Activated naive CD4-positive, alpha-beta T cell (primary cell): ENCODE measurements at places on chromosomes 16 and 17.
A peak's percentile ranks its signal among the peaks of the same experiment; 100 is the strongest.

DNA sequence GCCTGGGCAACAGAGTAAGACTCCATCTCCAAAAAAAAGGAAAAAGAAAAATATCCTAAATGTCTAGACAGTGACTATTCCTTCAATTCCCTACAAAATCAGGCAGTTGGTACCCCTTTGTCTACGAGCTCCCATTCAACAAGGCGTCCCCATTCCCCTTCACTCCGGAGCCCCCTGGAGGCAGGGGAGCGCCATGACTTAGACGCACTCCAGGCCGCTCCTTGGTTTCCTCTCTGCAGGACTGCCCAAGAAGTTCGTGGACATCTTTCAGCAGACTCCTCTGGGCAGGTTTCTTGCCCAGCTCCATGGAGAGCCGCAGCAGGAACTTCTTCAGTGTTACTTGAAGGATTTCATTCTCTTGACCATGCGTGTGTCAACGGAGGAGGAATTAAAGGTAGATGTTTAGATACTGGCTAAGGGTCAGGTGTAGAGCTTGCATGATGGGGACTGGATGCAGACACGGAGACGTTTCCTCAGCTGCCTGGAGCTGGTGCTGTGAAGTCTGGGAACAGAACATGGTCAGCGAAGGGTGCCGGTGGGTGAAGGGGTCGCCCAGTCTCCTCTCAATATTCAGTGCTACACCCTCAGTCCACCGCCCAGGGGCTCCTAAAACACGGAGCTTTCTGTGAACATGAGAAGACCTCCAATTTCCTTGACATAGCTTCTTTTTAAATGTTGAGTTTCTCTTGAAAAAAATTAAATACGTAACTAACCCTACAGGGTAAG lies 53.3 kb upstream of the ENDOV start:
- DNase-seq, result peak; percentile 12

DNA sequence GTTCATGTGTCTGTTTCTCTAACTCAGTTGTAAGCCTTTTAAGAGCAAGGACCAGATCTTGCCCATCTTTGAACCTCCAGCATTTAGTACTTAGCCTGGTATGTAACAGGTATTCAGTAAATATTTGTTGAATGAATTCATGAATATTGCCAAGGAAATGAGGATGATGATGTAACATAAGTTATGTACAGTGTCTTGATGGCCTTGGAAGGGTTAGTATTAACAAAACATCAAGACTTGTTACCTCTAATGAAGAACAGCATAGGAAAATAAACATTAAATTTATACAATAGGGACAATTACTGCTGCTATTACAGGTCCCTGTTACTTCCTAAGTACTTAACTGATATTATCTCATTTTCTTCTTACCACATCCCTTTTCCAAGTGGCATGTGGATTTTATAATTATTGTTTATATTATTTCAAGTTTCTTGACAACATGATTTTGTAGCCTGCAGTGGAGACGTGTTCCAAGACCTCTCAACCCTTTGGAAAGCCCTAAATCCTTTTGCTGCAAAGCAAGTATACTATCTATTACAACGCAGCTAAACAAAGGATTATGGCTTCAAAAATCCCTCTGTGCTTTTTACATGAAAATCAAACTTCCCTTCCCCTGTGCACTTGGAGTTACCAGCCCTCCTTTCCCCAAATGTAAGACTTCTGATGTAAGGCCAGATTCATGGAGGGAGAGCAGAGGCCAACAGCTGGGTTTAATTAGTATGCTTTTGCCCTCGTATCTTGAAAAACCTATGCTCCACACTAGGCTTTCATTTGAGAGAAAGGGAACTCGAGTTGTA lies 77.4 kb upstream of the SMIM36 start:
- no peak for DNase-seq

DNA sequence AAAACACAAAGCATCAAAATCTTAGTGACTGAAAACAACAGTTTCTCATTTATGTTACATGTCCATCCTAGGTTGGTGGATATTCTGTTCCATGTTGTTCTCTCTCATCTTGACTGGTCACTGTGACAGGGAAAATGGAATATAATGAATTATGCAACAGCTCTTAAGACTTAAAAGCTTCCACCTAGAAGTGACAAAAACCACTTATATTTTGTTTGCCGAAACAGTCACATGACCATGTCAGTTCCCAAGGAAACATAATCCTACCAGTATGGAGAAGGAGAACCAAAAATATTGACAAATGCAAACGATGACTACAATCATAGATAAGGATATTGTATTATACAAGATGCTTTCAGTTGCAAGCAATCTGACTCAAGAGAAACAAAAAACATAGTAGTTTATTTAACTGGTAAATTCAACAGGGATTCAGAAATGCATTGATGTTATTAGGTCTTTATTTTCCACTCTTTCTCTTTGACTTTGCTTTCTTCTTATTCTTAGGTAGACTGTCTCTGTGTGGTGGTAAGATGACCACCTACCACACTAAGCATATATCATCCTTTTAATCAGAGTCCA lies 103.8 kb downstream of the SSH2 start:
- DNase-seq, result no peak

DNA sequence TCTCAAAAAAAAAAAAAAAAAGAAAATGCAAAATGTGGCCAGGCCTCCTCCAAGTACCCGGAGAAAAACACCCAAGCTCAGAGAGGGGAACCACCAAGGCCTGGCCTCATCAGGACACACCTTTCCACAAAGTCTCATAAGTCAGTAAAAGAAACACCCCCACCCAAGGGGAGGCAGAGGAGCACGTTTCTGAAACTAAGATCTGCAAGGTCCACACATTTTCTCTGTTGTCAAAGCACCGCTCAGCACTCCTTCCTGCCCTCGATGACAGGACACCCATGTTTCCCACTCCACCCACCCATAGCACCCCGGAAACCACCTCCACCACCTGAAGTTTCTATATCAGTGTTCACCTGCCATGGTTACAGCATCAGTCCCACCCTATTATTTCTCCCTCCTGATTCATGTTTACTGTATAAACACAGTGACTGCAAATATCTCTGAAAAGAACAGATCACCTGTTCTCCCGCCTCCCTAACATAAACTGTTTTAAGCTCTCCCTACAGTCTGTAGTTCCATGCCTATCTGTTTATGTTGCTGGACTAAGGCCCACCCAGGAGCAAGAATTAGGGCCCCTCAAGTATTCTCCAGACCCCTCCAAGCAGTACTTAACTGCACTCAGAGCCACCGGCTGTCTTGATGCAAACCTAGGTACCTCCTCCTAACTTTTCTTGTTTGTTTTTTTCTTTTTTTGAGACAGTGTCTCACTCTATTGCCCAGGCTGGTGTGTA lies 2.0 kb downstream of the CORO7 start:
- no peak for DNase-seq

GRCh38 chr17:57986841-57987580 lies 1.0 kb downstream of the VEZF1 start:
- peak; percentile 29 for DNase-seq

- DNase-seq, result no peak
Measured at GRCh38 chr17:49031965-49032928, 35.1 kb downstream of the IGF2BP1 start.
